ENCODE measurements at places on chromosomes 4 and X.

DNA sequence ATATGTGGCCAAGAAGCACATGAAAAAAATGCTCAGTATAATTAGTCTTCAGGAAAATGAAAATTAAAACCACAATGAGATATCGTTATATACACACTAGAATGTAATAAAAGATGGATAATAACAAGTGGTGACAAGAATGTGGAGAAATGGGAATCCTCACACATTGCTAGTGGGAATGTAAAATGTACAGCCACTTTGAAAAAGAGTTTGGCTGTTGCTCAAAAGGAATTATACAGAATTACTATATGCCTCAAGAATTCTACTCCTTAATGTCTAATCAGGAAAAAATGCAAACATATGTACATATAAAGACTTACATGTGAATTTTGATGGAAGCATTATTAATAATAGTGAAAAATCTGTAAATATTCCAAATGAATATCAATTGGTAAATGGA, 102.2 kb downstream of the SPCS3 start:
- DNase-seq: no peak

GRCh38 chr4:113607998-113608397, 153.5 kb downstream of the CAMK2D start:
- no peak for DNase-seq

GRCh38 chr4:88759039-88759894, 61.6 kb upstream of the NAP1L5 start:
- no peak for DNase-seq

DNA sequence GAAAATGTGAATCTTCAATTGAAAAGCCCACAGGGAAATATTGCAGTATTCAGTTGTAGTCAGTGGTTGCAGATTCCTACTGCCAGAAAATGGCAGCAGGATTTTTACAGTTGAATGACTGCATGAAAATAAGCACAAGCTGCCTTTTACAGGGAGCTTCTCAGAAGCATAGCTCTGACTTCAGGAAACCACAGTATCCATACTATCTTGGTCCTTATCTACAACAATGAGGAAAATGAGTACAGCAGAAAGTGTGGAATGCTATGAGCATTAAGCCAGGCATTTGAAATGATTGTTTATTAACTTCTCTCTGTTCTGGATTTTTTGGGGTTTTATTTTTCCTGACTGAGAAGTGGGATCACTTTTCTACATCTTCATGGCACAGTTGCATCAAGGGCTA, 34.6 kb upstream of the PRRG1 start:
- no peak for DNase-seq

DNA sequence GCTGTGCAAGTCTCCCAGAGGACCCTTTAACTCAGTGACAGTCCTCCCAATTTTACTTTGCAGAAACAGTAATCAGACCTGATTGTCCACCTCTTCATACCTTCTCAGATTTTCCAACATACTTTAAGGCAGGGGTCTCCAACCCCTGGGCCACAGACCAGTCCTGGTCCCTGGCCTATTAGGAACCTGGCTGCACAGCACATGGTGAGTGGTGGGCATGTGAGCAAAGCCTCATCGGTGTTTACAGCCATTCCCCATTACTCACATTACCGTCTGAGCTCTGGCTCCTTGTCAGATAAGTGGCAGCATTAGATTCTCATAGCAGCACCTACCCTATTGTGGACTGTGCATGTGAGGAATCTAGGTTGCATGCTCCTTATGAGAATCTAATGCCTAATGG, 74.3 kb downstream of the TECRL start:
- DNase-seq: no peak

DNA sequence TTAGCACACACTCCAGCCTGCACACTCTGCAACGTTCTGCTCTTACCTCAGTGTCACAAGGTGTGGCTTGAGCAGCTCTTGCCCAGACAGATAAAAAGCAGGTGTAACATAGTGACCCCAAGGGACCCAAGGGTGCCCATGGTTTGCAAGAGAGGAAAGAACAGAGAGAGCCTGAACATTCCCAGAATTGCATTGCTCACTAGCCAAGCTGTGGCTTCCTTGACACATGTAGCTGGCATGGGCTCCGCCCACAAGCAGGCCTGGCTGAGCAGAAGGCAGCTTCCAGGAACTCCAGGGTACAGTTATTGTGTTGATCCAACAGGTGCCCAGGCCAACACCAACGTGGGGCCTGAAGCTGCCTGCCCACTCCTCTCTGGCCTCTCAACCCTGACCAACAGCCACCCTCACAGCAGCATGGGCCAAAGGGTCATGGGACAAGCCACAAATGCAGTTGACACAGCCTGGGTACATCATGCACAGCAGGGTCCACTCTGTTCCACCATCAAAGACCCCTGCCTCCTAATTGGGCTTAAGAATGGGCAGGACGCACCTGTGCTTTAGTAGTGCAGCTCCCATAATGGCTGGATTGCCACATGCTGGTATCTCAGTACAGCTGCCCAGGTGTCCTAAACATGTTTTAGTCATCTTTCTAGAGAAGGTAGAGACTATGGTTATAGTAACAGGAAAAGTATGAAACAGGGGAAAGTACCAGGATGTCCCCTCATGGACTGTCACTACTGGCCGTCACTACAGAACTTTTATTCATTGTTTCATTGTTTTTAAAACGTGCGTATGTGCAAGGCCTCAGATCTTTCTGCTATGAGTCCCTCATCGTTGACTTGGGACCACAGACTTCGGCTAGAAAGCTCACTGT, 73.7 kb upstream of the ACSL1 start:
- DNase-seq: no peak

Data from CD4-positive, alpha-beta T cell treated with Interleukin-6 for 4 hours (primary cell).